ENCODE measurements at places on chromosomes 2 and 18.

- no peak for DNase-seq
These were observed 530.3 kb upstream of the FSIP2 start for GRCh38 chr2:185208261-185208660.

DNA sequence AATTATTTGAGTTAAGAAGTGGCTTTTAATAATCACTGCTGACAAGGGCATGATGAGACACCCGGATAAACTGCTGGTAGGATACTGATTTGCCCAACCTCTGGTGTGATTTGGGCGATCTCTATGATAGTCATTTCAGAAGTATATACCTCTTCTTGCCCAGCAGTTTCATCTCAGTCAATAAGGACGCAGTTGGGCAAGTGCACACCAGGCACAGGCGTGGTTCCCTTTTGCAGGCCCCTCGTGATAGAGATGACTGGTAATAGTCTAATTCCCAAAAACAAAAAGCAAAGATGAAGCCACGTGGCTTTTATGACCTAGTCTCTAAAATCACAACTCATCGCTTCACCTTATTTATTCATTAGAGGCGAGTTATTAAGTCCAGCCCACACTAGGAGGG, 246.4 kb downstream of the PRKCE start:
- DNase-seq, result no peak

- no peak for DNase-seq
These were observed 786.6 kb upstream of the CDH2 start for GRCh38 chr18:28963481-28963880.

DNA sequence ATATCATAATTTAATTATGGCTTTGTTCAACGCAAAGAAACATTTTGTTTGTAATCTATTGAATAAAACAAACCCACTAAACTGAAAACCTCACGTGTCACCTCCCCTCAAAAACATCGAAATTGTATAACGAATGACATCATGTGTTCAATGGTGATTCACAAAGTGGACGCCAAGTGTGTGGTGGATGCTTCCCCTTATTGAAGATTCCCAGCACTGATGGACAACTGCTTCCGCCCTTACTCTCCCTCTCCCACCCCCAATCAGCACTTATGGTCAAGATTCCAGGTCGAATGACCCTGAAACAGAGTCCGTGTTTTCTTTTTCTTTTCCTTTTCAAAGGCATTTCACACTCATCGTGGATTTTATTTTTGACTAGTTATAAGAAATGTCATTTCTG, 383.0 kb upstream of the SMIM21 start:
- DNase-seq, result no peak

DNA sequence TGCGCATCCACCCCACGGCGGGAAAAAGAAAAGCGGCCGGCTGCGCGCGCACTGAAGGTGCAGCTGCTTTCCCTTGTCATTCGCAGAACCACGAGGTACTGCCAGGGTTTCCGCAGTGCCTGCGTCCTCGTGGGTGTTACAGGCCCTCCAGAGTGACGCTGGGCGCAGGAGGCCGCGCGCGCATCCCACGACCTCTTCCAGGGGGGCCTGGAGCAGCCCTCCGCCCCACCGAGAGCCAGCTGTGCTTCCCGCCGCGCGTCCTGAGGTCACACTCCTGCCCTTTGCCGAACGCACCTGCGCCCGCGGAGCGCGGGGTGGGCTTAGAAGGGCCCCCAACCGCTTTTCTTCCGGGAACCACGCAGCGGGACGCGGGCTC, 378 bp upstream of the IAH1 start:
- DNase-seq, result peak; percentile 30

- DNase-seq, result no peak
These were observed 375.7 kb downstream of the EIPR1 start for GRCh38 chr2:3001615-3002560.

DNA sequence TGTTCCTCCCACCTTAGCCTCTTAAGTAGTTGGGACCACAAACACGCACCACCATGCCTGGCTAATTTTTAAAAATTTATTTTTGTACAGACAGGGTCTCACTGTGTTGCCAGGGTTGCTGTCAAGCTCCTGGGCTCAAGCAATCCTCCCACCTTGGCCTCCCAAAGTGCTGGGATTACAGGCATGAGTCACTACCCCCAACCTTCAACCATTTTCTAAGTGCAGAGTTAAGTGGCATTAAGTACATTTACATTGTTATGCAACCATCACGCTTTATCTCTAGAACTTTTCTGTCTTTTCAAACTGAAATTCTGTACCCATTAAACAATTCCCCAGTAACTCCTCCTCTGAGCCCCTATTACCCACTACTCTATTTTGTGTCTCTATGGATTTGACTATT, 45.9 kb upstream of the AFF3 start:
- DNase-seq, result no peak

DNA sequence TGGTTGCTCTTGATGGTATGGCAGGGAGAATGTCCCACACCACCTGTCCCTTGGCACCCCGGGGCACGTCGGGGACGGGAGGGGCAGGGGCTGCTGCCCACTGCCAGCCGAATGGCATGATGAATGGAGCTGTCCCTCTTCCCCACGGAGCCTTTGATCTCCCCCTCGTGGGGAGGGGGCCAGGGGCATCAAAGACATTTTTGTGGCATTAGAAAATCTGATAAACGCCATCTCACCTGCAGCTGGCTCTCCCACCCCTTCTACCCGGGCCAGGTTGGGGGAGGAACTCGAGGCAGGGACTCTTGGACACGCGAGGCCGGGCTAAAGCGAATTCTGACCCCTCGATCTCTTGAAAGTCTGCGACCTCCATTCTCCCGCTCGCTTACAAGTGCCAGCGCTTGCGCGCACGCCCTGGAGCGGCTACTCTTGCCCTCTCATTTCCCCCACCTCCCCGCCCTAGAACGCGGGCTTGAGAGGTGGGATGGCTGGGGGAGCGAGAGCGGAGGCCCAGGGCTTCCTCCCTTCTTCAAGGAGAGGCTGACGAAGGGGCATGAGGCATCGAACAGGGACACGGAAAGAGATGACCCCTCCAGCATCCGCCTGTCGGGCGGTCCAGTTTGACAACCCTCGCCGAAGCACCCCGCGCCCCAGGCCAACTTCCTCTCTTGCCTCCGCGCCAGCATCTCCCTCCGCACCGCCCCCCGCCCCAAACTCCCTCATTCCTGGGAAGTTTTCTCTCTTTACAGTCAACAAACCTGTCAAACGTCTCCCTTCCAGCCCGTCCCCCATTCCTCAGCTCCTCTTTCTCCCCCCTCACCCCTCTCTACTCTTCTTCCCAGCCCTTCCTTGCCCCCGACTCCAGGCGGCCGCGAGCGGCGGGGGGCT, 692 bp upstream of the WNT6 start:
- no peak for DNase-seq

GRCh38 chr2:23568626-23569190, 183.7 kb downstream of the KLHL29 start:
- no peak for DNase-seq

DNA sequence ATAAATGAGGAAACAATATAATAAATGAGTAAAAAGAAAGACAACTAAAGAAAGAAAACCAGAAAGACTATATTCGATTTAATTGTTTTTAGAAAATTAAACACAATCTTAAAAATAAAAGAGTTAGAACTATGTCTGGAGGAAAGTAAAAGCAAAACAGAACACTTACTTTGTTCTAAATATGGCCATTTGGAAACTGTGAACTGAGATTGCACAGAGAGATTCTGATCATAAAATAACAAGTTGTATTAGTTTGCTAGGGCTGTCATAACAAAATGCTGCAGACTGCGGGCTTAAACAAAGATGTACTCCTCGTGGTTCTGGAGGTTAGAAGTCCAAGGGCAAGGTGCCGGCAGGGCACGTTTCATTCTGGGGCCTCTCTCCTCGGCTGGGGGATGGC, 128.1 kb upstream of the AQP4 start:
- DNase-seq, result no peak

DNA sequence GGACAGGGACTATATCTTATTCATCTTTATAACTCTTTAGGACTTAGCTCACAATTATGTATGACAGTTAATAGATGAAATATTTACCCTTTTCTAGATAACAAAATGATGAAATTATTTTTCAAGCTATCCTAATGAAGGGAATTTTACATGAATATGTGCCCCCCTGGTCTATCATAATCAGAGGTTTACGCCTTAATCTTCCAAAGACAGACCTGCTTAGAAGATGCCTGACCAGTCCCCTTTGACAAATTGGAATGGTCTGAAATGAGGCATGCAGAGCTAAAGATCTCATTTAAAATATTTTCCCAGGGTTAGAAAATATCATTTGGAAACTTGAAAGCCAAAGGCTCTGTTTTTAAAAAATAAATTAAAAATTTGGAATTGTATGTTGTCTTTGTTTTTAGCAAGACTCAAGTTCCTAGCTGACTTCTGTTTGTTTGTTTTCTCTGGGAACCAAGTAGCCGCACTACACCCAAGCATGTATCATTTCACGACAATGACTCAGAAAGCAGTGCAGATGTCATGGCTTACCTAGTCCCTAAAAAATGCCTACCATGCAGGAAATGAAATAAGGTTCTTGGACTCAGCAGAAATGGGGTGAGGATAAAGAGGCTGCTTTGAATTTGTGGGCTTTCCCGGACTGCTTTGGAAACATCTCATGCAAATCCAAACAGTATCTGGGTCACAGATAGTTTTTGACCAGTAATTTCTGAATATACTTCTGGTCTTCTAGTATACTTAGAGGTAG, 162.1 kb downstream of the ZEB2 start:
- DNase-seq, result no peak

- DNase-seq, result no peak
These were observed 117.8 kb downstream of the ATAD2B start for GRCh38 chr2:23809150-23809549.

GRCh38 chr2:158797963-158798700, 3.0 kb downstream of the DAPL1 start:
- no peak for DNase-seq

DNA sequence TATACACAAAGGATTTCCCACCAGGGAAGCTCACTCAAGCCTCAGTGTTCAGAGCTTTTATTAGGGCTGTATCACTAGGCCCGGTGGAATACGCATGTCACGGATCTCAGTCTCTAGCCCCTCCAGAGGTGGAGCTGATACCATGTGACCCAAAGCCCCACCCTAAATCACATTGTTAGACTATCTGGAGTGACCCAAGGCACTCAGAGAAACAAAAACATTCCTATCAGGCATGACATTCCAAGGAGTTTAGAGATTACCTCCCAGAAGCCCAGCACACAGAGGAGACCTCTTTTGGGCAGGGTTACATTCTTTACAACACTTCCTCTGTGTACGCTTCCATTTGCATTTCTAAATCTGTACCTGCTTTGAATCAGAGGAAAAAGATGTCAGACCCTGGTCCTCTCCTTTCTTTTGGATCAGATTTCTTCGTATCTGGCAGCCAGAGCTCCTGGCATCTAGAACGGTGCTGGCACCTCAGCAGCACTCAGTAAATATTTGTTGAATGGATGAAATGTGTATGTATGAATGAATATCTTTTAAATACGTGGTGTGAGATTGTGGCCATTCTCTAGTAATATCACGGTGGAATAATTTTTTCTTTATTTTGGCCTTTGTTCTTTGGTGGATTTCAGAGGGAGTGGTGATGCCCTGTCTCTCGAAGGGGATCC, 37.7 kb upstream of the SMAD2 start:
- DNase-seq, result no peak
